ENCODE measurements at places on chromosomes 12 and 14.

- DNase-seq = no peak
These were observed 7.7 kb downstream of the OXA1L start for GRCh38 chr14:22774011-22774706.

DNA sequence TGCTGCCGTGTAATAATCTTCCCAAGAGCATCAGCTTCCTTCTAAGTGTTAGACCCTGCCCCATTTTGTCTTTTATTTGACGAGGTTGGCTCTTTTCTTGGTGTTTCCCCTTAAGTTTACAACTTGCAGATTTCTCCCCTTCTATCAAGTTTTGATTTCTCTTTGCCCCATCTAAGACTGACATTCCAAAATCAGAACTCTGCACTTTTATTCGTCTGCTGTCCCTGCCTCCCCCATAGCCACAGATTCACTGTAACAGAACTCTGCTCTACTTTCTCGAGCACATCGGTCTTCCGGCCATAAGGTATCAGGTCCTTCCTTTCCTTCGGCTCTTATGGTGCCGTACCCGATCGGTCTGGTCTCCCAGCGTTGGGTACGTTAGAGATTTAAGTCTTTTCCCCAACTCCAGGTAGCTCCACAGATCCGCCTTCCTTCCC is 563 bp downstream of the DCP1B start:
- DNase-seq = no peak

DNA sequence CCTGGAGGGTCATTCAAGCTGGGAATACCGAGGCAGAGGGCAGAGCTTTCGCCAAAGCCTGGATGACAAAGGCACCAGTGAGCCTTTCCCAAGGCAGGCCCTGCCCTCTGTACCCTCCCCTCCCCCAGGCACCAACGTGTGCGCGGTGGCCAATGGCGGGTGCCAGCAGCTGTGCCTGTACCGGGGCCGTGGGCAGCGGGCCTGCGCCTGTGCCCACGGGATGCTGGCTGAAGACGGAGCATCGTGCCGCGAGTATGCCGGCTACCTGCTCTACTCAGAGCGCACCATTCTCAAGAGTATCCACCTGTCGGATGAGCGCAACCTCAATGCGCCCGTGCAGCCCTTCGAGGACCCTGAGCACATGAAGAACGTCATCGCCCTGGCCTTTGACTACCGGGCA is 31.2 kb upstream of the NXPH4 start:
- no peak for DNase-seq

DNA sequence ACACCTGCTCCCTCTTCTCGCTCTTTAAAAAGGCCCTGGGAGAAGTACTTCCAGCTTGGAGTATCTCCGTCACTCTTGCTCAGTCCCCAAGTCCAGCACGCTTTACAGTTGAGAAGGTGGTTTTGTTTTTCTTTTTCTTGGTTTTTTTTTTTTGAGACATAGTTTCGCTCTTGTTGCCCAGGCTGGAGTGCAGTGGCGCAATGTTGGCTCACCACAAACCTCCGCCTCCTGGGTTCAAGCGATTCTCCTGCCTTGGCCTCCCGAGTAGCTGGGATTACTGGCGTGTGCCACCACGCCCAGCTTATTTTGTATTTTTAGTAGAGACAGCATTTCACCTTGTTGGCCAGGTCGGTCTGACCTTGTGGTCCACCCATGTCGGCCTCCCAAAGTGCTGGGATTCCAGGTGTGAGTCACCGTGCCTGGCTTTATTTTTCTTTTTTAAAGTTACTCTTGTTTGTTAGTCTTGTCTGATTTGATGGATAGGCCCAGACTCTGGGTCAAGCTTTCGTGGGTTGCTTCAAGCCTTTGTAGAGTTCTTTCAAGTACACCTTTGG is 1.9 kb downstream of the TDRD9 start:
- no peak for DNase-seq

- DNase-seq = no peak
These were observed 61.6 kb upstream of the KTN1 start for GRCh38 chr14:55518391-55518790.

Data from cortex of kidney (tissue), 1 donor.